Activated T-cell treated with anti-CD3 and anti-CD28 coated beads, Interleukin-2, amount 50 U/mL, for 4 hours (primary cell): ENCODE measurements at places on chromosomes 4 and X. TPM values are rescaled to one million over a fixed set of nuclear protein-coding genes. Genes with fewer than 3 reads are reported as not detected.

GPRIN3 gene
- 10.6 TPM for total RNA-seq

RASL11B gene
- 0.26 TPM for total RNA-seq

NSUN7 gene
- not detected for total RNA-seq

TEX11 gene
- 0.13 TPM for total RNA-seq

ENAM gene
- not detected for total RNA-seq

DNA sequence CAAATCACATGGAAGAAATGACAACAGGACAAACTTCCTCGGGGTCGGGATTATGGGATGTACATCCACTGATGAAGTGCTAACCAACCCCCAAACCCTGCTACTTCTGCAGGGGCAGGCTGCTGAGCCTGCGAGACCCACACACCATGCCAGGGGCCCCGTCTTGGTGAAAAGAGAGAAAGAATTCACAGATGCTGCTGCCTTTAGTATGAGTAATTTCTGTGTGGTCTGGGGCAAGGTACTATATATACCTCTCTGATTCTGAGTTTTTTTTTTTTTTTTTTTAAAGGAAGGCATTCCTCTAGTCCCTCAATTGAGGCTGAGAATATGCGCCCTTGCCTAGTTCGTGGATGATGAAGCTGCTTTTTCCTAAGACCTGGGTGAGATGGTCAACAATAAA, 24.8 kb downstream of the PDHA1 start:
- DNase-seq: no peak

GRCh38 chrX:71053217-71053621, 14.9 kb downstream of the SNX12 start:
- no peak for DNase-seq

- no peak for DNase-seq
These were observed 75.2 kb upstream of the NUDT6 start for GRCh38 chr4:122997463-122998101.

GRCh38 chrX:44997888-44998287, 124.9 kb downstream of the KDM6A start:
- no peak for DNase-seq

- DNase-seq: no peak
These were observed 4.8 kb upstream of the CXCL13 start for GRCh38 chr4:77600521-77601451.

GRCh38 chr4:150072906-150073714, 5.1 kb upstream of the DCLK2 start:
- no peak for DNase-seq

DNA sequence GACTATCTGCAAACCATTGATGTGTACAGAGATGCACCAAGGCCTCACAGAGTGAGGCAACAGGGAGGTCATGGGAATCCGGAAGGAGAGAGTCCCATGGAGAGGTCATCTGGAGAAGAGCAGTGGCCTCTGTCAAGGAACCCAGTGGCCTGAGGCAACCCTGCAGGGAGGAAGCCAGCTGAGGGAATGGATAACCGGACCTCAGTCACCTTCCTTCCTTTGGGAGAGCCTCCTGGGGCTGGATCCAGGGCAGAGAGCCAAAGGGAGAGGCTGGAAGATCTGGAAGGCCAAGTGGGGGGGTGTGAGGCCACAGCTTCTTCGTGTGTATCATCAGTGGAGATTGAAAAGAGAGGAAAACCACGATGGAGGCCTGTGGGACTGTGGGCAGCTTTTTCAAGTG, 24.3 kb upstream of the CD38 start:
- no peak for DNase-seq

DNA sequence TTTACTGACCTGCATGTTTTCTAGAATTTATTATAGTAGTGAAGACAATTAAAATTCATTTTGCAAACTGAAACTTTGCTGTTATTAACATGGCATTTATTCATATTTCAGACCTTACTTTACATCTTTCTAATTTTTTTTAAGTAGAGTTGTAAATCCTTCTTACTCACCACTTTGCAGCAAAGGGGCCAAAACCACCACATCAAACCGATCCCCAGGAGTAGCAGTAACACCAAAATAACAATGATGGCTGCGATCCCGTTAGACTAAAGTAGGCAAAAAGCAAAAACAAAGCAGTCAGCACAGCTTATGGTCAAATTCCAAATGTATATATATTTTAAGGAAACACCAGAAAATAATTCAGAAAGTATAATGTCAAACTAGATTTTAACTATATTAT, 64.7 kb downstream of the ANTXR2 start:
- no peak for DNase-seq

DNA sequence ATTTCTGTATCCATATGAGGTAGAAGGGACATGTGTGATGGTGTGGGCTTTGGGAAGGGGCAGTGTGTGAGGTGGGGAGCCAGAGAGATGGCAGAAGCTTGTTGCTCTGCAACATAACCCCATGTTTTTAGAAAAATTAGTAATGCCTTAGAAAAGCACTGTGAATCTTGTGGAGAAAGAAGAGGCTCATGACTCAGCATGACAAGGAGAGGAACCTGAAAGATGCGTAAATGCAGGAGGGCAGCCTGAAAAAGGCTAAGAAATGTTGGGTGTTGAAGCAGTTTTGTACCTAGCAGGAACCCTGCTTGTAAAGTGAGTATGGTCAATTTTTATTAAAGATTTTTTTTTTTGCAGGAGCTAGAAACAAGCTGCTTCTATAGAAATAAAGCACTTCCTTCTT, 59.8 kb downstream of the ARSJ start:
- no peak for DNase-seq

GRCh38 chrX:103157496-103158316, 57.2 kb upstream of the BEX4 start:
- DNase-seq: no peak

GRCh38 chr4:95161781-95162469, 386.8 kb downstream of the UNC5C start:
- no peak for DNase-seq

DNA sequence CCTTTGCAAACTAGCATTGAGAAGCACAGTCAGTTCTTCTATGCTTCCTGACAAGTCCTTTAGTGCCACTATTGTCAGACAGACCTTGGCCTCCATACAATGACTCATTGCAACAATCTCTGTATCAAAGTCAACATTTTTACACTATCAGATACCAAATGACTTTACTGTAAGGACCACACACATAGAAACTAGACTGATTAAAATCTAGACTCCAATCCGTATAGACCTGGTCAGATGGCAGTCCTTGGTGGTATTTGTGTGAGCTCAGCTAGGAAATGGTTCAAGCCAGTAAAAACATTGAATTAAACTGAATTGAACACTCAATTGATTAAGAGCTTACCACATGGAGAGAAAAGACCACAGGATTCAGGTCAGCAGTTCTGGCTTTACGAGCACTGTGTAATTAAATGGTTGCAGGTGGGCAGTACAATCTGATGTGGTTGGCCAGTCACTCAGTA, 549.8 kb upstream of the LCORL start:
- DNase-seq: no peak

- DNase-seq: no peak
These were observed 895 bp upstream of the OPN1LW start for GRCh38 chrX:154142950-154143745.

DNA sequence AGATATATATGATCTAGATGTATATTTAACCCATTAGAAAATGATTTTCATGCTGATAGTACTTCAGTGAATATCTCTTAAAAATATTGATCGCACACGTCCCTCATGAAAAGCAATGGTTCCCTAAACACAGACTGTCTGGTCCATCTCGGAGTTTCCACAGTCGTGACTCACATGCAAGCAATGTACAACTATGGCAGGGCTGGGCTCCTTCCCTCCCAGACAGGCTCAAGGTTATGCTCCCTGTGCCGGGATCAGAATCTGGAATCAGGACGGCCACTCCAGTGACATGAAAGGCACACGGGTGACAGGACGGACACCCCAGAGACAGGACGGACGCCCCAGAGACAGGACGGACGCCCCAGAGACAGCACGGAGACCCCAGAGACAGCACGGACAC, 40.2 kb upstream of the PPP2R3B start:
- DNase-seq: no peak

DNA sequence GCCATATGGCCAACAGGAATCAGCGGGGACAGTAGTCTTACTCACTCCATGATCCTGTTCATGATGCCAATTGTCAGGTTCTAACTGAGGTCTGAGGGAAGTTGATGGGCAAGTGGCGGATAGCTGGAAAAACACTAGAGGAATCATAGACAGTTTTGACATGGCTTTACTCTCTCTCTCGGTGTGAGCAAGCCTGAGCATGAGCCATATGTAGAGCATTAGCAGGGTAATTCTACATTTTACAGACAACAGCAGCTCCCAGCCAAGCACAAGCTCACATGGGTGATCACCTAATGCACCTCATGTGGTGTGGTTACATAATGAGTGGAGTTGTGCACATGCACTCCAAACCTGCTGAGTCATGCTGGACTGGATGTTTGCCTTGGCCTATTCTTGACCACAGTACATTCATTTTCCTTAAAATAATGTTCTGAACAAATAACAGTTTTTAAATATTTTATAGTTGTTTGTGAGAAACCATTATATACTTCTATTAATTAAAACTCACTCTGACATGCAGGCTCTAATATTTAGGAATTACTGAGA, 429.2 kb downstream of the GPAT3 start:
- no peak for DNase-seq

DNA sequence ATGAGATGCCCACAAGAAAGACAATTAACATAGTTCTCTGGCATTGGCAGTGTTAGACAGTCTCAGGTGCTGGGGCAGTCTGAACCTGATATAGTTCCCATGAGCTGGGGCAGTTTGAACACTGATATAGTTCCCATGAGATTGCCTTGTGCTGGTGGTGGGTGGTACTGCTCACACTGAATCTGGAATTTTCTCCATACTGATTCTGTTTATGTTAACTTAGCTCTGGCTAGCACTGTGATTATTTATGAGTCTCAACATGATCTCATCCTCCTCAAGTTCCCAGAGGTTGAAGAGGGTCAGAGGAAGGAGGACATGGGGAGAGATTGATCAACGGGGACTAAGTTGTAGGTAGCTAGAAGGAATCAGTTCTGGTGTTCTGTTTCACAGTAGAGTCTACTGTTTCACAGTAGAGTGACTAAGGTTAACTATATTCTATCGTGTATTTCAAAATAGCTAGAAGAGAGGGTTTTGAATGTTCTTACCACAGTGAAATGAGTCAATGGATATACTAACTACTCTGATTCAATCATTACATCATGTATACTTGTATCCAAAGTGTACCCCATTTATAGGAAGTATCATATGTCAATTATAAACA, 379.9 kb downstream of the ADAM29 start:
- no peak for DNase-seq

DNA sequence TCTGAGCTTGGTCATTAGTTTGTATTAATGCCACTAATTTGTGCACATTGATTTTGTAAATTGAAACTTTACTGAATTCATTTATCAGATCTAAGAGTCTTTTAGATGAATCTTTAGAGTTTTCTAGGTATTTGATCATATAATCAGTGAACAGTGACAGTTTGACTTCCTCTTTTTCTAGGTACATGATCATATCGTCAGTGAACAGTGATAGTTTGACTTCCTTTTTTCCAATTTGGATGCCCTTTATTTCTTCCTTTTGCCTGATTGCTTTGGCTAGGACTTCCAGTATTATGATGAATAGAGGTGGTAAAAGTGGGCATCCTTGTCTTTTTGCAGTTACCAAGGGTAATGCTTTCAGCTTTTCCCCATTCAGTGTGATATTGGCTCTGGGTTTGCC, 421.4 kb upstream of the CPXCR1 start:
- DNase-seq: no peak

GRCh38 chr4:86449746-86450588, 90.1 kb upstream of the MAPK10 start:
- DNase-seq: no peak

- no peak for DNase-seq
These were observed 47.6 kb upstream of the PRSS12 start for GRCh38 chr4:118400356-118400755.

DNA sequence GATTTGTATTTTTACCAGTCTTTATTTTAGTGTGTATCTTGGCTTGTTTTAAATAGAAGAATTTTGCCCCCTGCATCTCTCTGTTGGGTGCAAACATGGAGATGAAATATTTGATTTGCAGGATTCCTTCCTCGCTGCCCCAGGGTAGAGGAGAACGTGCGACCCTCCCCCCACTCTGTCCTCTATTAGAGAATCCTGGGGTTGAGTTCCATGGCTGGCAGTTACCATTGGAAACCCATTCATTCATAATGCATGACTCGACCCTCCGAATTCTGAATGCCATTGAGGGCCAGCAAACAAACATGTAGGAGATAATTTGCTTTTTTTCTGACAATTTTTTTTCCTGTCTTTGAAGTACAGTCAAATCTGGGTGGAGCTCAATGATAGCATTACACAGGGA, 53.7 kb downstream of the TRIM2 start:
- DNase-seq: no peak

DNA sequence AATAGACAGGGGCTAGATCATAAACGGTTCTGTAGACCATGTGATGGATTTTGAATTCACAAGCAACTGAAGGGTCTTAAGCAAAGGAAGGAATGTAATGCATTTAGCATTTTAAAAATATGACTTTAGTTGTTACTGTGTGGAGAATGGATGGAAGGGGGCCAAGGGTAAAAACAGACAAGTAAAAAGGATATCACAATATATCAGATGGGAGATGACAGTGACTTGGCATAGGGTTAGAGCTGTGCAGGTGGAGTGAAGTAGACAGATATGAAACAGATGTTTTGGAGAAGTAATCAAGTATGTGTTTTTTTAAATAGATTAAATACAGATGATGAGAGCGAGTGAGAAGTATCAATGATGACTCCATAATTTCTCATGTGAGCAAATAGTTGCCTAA, 1116.0 kb upstream of the TENM3 start:
- DNase-seq: no peak

DNA sequence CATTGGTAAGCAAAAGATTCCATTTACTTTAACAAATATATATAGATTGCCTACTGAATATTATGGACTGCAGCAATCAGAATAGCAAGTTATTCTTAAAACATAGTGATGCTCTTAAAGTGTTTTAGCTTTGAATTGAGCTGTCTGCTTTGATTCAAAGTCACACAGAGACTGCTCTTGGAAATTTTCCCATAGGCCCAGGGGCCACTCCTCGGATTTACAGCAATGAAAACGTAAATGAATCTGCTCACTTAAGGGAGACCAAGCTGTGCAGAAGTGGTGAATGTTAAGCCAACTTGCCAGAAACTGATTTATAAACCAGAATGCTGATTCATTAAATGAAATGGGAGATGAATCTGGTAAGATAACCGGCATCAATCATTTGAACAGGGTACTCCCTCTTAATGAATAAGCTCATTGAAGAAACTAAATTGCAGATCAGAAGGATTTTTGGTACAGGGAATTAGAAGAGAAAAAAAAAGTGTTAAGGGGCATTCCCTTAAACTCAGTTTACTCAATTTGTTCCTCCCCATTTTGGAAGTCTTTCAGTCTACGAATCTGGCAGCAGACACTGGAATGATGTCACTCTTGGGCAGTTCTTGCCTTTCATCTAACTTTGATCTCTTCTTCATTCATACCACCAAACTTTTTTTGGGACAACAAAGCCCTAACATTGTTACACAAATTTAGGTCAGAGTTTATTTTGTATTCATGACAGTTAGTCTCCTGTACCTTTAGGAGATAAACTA, 363.3 kb upstream of the MAGEB2 start:
- no peak for DNase-seq
